Stimulated activated CD4-positive, alpha-beta T cell treated with anti-CD3 and anti-CD28 coated beads, Interleukin-15, amount 100 ng/mL, for 48 hours (primary cell): ENCODE measurements at places on chromosomes 1 and 21.

GRCh38 chr1:245074232-245074747 lies 80.5 kb upstream of the KIF26B start:
- DNase-seq, result no peak

DNA sequence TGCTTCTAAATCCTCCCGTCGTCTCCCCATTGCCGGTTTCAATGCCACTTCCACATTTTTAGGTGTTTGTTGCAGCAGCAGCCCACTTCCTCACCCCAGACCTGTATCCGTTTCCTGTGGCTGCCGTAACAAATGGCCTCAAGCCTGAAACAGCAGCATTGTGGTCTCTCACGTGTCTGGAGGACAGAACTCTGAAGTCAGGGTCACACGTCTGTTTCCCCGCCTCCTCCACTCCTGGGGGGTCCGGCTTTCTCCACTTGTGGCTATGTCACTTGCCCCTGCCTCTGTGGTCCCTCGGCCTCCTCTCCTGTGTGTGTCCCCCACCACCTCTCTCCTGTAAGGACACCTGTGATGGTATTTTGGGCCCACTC lies 21.8 kb downstream of the TRPM2 start:
- DNase-seq, result no peak

GRCh38 chr1:234821840-234822239 lies 211.9 kb upstream of the IRF2BP2 start:
- DNase-seq, result no peak

DNA sequence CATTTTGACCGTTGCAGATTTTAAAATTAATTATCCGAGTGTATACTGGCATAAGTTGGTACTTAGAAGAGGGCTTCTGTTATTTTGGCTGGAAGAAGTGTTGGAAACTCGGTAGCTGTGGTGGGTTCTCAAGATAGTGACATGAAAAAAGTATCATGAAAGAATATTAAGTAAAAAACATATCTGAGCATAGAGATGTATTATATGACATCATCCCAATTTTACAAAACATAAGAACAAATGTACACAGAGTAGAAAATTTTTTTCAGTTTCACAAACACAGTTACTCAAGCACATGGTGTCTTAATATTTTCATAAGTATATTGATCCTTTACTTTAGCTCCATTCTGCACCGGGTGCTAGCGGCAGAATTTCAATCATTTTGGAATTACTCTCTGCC lies 684 bp downstream of the IFI16 start:
- DNase-seq, result no peak

DNA sequence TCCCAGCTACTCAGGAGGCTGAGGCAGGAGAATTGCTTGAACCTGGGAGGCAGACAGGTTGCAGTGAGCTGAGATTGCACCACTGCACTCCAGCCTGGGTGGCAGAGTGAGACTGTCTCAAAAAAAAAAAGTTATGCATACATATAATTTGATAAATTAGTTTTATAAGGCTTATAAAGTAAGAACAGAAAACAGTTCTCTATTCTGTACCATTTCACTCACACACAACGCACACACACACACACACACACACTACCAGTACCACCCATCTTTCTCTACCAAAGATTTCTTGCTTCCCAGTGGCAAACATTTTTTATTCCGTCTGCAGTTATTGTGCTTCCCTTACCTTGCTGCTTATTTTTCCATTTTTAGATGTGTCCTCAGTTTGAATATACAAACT lies 46.4 kb upstream of the FASLG start:
- DNase-seq, result no peak
